ENCODE measurements at places on chromosomes 13 and 19.

DNA sequence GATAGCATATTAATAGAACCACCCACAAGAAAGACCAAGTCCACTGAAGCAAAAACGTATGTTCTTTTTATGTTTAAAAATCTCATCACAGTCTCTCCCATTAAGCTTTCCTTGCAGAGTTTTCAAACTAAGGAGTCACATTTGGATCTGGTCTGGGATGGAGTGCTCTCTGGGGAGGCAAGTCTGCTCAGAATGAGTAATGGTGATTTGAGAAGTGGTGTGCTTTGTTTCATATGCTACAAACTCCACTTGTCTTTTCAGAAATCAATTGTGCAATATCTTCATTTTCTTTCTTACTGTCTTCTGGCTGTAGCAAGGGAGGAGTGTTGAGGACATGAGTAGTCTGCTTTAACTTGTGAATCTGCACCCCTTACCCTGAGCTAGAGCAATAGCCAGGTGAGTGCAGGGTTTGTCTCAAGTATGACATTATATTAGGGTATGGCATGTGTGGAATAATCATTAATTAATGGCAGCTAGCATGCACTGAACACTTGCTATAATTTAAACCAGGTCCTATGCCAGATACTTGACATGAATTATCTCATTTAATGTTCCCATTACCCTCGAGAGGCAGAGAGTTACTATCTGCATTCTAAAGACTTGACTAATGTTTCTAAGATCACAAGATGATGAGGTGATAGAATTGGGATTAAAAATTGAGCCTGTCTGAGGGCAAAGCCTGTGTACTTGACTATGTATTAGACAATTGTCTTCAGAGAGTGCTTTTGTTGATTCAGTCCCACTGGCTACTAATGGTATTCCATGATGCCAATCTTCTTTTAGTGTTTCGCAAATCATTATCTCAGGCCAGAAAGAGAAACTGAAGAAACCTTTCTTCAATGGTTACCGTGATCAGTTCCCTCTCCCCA is 171.8 kb downstream of the GPC6 start:
- DNase-seq = peak; percentile 19

DNA sequence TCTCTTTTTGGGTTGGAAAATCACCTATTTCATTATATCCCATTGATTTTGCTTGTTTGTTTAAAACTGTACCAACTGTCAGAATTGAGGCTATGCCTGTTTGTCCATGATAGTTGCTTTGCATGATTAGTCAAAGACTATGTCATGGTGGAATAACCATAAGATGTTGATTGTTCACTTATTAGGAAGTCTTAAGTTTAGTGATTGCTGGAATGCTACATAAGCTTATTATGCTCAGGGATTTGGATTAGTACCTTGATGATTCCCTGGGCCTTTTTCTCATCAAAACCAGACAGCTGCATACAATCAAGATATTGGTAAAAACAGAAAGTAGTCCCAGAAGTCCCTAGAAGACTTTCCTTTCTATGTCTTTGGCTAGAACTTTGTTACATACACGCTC is 954.7 kb downstream of the PCDH9 start:
- no peak for DNase-seq

DNA sequence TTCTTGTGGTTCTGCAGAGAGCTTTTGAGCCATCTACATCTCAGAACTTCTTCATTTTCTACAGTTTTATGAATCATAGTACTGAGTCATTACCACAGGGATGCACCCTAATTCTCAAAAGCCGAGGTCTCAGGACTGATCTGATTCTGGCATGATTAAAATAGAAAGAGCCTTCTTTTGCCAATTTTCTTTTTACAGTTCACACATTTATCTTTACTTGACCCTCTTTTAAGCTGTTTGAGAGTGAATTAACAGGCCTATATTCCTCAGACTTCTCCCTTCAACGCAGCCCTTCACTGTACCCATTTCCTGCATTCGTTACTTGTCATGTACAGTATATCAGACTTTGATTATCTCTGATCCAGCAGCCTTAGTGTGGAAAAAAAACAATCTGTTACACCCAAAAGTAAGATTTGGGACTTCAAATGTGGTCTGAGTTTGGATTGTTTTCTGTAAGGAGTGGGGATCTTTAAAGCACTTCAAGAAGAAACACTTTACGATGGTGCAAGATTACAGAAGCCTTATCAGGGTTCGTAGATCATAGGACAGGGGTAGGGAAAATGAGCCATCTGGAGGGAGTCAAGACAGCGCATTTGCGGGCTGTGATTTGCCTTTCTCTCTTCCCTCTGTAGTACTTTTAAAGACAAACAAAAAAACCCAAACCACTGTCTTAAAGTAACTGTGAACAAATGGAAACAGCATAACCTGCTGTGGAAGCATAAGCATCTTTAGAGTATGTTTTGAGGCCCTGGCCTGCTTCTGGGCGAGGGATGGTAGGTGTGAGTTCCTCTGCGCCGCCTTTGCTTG is 15.3 kb upstream of the GPR183 start:
- peak; percentile 40 for DNase-seq

GRCh38 chr13:97499181-97499580 is 65.2 kb downstream of the RAP2A start:
- DNase-seq = no peak

GRCh38 chr19:51325161-51325976 is 13.9 kb downstream of the IGLON5 start:
- DNase-seq = no peak

DNA sequence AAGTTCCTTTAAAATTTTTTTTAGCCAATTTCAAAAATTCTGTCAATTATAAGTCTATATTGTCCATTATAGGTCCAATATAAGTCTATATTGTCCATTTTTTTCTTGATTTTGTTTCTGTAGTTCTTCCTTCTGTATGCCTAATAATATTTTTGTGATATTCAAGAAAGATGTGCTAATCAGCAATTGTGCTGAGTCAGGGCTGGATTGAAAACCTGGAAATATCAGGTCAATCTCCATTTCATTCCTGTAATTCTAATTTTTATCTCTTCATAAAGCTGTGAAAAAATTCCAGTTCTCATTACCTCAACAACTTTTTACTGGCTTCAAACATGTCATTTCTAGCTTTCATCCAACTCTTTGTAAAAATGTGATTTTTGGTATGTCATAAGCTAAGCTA is 353.7 kb downstream of the SLITRK6 start:
- DNase-seq = no peak

GRCh38 chr13:24092108-24092507 is 68.4 kb upstream of the SPATA13 start:
- no peak for DNase-seq

DNA sequence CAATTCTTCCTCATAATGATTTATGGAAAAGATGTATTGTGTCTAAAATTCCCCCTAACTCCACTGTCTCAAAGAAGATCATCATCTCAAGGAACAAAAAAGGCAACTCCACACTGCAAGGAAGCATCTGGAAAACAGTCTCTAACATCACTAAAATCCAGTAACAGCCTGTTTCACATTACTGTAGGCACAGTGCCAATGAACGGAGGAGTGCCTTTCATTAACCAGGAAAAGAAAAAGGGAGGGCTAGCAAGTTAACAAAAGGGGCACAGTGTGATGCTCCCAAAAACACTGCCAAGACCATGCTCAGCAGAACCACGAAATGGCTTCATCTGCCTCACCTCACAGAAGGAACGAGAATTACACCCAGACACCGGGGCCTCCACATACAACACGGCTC is 8.5 kb downstream of the TMTC4 start:
- peak; percentile 17 for DNase-seq

GRCh38 chr19:1648459-1648849 is 4.0 kb downstream of the TCF3 start:
- no peak for DNase-seq

- no peak for DNase-seq
These were observed 49.0 kb upstream of the PNMA8B start for GRCh38 chr19:46544651-46545050.

GRCh38 chr19:14366529-14366928 is 14.7 kb upstream of the ADGRE5 start:
- DNase-seq = no peak

DNA sequence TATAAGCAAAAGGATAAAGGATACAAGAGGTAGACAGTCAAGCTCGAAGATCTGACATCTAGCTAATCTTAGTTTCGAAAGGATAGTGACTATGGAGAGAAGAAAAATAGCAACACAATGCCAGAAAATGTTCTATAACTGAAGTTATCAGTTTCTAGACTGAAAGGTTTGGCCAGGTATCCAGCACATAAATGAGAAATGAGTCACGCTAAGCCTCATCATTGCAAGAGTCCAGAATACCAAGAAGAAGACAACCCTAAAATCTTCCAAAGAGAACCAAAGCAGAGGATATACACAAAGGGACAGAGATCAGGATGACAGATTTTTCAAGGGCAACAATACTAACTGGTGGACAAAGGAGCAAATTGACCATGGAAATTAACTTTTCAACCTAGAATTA is 237.0 kb downstream of the POSTN start:
- DNase-seq = no peak

DNA sequence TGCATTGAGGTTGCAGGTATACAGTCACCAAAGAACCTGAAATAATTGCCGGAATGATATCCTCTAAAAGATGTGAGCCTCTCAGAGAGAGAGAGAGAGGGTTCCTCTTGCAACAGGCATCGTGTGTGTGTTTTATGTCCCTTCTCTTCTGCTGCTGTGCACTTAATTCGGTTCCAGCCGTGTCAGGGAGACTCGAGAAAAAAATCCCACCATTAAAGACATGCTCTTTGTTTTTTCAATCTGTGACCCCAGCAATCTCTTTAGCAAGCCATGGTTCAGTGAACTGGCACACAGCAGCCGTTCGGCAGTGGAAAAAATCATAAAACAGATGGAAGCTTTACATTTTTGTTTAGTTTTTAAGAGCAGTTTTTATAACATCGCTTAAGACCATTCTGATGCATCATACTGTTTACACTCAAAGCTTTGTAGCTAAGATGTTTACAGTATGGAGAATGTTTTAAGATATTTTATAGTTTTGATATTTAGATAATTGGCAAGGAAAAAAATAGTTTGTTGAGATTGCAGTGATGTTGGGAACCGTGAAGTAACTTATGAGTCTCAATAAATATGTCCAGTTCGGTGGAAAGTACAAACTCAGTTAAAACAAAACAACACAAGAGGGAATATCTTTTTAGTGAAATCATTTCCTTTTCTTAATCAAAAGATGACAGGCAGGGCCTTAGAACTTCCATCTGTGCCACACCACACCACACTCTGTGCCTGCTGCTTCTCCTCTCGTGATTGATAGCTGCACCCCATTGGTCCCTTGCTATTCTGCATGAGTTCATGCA is 31.2 kb upstream of the ZNF536 start:
- DNase-seq = no peak

DNA sequence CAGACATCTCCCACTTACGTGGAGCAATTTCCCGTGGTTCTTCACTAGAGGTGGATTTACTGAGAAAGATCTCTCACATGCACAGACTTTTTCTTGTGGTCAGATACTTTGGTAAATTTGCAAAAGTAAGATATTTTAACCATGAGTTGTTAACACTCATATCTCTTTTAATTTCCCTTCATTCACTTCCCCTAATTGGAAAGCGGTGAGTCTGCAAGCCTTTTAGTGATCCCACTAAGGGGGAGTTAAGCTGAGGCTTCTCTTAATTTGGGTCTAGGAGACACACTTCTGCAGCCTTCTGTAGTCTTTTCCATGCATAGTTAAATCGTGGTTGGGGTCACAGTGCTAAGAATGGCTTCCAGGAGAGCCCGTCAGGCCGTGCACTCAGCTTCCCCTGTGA is 30.7 kb upstream of the SERPINE3 start:
- no peak for DNase-seq

- DNase-seq = no peak
These were observed 5.7 kb downstream of the ZNF574 start for GRCh38 chr19:42081584-42082203.

DNA sequence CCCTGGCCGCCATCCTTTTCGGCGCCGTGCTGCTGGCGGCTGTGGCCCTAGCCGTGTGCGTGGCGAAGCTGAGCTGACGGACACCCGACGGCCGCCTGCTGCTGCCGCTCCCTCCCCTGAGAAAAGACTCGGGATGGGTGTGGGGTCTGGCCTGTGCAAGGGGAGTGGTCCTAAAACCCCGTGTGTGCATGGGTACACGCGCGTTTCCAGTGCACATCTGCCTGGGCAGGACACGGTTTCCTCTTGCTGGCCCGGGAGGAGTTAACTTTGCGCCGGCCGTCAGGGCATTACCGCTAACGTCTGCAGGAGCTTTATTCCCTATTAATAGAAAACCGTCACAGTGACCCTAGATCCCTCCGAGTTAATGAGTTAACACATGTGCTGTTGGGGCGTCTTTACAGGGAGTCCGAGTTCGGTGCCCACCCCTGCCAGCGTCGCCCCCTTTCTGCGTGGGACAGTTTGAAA is 1.3 kb downstream of the RGS9BP start:
- no peak for DNase-seq

GRCh38 chr13:113920606-113921286 is 53.1 kb downstream of the C13orf46 start:
- DNase-seq = no peak

- DNase-seq = no peak
These were observed 29.6 kb downstream of the CAPS start for GRCh38 chr19:5943623-5944022.

- DNase-seq = no peak
These were observed at the start of gene SERP2 for GRCh38 chr13:44373601-44374347. TSS of gene SERP2 (plus strand) at chr13:44373824. CDS start at chr13:44374026, 202 bp downstream.

GRCh38 chr13:113033054-113033850 is 64.2 kb downstream of the MCF2L start:
- no peak for DNase-seq

All from fibroblast of skin of left biceps (primary cell).